ENCODE measurements at places on chromosomes 7 and 10.

DNA sequence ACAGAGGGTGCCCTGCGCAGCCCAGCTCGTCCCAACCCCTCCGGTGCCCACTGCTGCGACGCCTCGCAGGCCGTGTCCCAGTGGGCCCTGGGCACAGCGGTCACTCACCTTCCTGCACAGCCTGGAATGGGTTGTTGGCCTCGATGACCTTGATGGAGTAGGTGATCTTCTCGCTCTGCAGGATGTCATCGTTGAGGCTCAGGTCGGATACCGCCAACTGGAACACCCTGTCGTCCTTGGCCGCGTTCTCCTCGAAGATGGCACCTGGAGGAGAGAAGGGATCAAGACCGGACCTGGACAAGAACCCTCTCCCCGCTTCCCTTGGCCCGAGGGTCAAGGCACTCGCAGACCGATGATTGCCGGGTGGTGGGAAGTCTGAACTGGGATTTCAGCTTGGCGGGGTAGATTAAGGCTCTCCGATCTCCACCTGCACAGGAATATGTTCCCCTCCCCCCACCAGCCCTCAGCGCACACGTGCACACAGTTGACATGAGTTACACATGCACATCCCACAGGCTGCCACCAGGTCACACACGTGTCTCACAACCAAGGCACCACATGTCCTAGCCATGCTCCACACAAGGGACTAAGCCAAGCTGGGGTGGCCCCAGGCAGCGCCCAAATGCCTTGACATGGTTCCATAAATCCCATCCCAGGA lies 2.6 kb downstream of the GRID1 start:
- no peak for DNase-seq

DNA sequence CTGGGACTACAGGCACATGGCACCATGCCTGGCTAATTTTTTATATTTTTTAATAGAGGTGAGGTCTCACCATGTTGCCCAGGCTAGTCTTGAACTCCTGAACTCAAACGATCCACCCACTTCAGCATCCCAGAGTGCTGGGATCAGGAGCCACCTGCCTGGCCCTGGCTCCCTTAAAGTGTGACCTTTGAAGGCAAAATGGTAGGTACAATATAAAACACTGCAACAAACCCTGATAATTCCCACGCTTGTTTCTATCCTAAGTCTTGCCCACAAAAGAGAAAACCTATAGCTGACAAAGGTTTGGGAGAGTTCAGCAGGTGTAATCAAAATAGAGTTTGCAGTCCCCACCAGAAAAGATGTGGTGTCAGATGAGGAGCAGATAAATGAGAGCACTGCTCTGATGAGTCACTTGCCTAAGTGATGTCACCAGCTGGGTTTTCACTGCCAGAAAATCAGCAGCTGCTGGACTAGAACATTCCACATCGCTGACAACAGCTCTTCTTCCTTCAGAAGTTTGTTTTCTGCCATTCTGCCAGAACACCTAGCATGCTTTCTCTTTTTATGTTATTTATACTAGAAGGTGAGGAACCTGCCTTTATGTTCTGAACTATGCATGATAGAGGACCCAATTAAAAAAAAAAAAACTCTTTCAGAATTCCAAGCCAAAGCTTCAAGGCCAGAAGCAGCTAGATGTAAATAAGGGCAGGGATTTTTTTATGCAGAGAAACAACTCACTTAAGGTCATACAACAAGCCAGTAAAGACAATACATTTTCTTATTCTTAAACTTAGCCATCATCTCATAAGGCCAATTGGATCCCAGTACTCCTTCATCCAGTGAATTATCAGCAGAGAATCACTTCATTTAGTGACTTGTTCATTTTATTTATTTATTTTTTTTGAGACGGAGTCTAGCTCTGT lies 18.0 kb downstream of the PURB start:
- peak; percentile 66 for DNase-seq

DNA sequence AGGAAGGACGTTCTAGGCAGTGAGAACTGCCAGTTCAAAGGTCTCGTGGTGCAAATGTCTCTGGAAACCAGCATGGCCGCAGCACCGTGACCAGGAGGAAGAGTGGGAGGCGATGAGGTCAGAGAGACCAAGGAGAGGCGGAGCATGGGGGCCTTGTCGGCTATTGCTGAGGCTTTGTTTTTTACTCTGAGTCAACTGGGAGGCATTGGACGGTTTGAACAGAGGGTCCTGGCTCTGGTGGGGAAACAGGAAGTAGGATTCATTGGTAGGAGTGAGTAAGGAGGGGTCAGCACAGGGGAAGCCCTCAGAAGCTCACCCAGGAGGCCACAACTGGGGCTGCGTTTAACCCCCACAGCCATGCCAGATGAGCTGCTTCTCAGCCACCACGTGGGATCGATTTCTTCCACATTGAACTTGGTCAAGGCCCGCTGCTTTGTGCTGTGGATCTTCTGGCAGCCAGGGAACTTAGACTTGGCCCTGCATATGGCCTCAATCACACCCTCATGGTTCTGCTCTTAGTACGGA lies 22.2 kb upstream of the SH2B2 start:
- no peak for DNase-seq

GRCh38 chr10:89861584-89862301 lies 160.4 kb downstream of the KIF20B start:
- no peak for DNase-seq

DNA sequence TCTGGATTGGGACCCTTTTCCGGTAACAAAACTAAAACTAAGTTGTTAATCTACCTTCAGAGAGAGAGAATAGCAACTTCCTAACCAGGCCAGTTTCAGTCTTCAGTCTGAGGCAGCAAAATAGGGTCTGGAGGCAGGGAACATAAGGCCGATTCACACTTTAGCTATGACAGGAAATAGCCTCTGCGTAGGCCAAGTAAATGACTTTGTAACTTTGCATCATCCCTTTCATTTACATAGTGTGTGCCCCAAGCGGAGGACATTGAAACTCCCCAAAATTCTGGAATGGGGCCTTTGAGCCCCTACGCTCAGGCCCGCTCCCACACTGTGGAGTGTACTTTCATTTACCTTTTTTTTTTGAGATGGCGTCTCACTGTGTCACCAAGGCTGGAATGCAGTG lies 1.7 kb upstream of the UPP1 start:
- no peak for DNase-seq

GRCh38 chr10:122171302-122172075 lies 99.6 kb upstream of the BTBD16 start:
- DNase-seq, result no peak
